ENCODE measurements at places on chromosomes 16 and 17. TPM values are rescaled to one million over a fixed set of nuclear protein-coding genes. Genes with fewer than 3 reads are reported as not detected.

The CCDC200 gene
- total RNA-seq = not detected

The TBCD gene
- total RNA-seq = 85.8 TPM

The CCL23 gene
- total RNA-seq = not detected

The KCTD13 gene
- total RNA-seq = 35.3 TPM

The SPATA2L gene
- total RNA-seq = 2.6 TPM

The CX3CL1 gene
- not detected for total RNA-seq

The TAF1C gene
- total RNA-seq = 62.6 TPM

The CORO6 gene
- total RNA-seq = 11.6 TPM

The MT1G gene
- total RNA-seq = 35.9 TPM

The GCGR gene
- total RNA-seq = not detected

The ALOX15B gene
- 0.16 TPM for total RNA-seq

The UNC45B gene
- total RNA-seq = not detected

The PPM1E gene
- total RNA-seq = not detected

The SLC16A13 gene
- 5.9 TPM for total RNA-seq

The LGALS9B gene
- not detected for total RNA-seq

The WNK4 gene
- total RNA-seq = 0.72 TPM

The CYGB gene
- 0.23 TPM for total RNA-seq

The KRTAP4-6 gene
- not detected for total RNA-seq

The COL1A1 gene
- total RNA-seq = 0.92 TPM

The OR2C1 gene
- not detected for total RNA-seq

The TMEM220 gene
- 1.4 TPM for total RNA-seq

The TMEM98 gene
- total RNA-seq = not detected

The CRHR1 gene
- total RNA-seq = not detected

The ABCC11 gene
- total RNA-seq = 0.16 TPM

The ABCC3 gene
- not detected for total RNA-seq

The KRT16 gene
- total RNA-seq = not detected

The FNDC8 gene
- not detected for total RNA-seq

The KCNG4 gene
- not detected for total RNA-seq

The USH1G gene
- not detected for total RNA-seq

The LGALS9 gene
- 17.3 TPM for total RNA-seq

The THRA gene
- 11.1 TPM for total RNA-seq
